IMR-90 (cell line): ENCODE measurements at places on chromosomes 11 and 22. TPM values are rescaled to one million over a fixed set of nuclear protein-coding genes. Genes with fewer than 3 reads are reported as not detected.

DNA sequence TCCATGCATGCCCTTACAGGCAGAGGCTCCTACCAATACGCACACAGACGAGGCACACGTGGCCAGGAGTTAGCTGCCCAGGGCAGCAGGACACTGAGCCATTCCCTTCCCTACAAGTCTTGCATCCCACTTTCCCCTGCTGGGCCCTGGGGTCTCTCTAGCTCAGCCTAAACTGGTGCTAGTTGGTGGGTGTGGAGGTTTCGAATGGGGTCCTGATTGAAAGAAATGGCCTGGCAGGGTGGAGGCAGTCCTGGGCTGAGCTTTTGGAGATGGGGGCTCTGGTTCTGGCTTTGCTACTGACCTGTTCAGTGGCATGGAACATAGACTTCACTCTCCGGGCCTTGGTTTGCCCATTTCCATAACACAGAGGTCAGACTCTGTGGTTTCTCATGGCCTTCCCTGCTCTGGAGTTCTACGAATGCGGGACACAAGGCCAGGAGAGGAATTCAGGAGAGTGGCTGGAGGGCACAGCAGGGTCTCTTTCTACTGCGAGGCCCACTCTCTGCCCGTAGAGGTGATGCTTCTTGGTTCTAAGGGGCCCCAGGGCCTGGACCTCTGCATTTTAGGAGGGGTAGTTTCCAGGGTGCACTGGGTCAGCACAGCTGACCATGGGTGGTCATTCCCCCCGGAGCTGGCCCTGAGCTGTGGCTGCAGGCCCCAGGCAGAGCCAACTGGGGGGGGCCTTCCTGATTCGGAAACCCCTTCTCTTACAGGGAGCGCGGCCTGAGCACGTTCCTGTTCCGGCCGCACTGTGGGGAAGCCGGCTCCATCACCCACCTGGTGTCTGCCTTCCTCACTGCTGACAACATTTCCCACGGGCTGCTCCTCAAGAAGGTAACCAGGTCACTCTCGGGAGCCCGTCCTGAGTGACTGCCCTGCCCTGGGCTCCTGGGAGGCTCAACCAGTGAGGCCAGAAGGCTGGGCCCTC is 40.0 kb downstream of the RNF141 start:
- H3K36me3 ChIP-seq, result peaks cover 78% of the 10 kb centered on the region
- no peak overlapping the region for H3K27ac ChIP-seq
- no peak for DNase-seq

GRCh38 chr11:8757047-8757446 is 74.5 kb downstream of the RPL27A start:
- no peaks in the 10 kb centered on the region for H3K27me3 ChIP-seq
- no peak overlapping the region for H3K4me3 ChIP-seq
- H3K36me3 ChIP-seq, result peaks cover 9% of the 10 kb centered on the region
- H3K27ac ChIP-seq, result no peak overlapping the region

DNA sequence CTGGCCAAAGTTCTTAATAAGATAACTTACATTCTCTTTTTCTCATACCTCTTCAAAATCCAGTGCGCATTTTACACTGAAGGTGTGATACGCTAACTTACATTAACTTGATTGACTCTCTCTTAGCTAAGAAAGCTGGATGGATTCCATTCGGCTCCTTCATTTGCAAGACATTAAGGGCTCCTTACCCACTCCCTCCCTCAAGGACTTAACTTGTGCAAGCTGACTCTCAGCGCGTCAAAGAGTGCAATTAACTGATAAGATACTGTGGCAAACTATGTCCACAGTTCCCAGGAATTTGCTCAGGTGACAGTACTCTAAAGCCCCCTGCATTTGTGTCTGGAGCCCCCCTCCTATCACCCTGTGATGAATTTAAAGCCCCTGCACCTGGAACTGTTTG is 6.4 kb upstream of the RFPL1 start:
- no peaks in the 10 kb centered on the region for H3K36me3 ChIP-seq
- no peak overlapping the region for H3K4me3 ChIP-seq
- H3K27ac ChIP-seq, result no peak overlapping the region
- DNase-seq, result no peak
- H3K4me1 ChIP-seq, result no peaks in the 10 kb centered on the region

GRCh38 chr11:17021511-17021910 is 7.3 kb upstream of the PLEKHA7 start:
- no peaks in the 10 kb centered on the region; the same call in 1 of the 2 replicates for H3K27me3 ChIP-seq
- no peak overlapping the region for H3K4me3 ChIP-seq
- H3K27ac ChIP-seq, result no peak overlapping the region
- H3K4me1 ChIP-seq, result no peaks in the 10 kb centered on the region
- no peaks in the 10 kb centered on the region for H3K36me3 ChIP-seq

- no peak for DNase-seq
- H3K27me3 ChIP-seq, result no peaks in the 10 kb centered on the region
- no peak overlapping the region for H3K27ac ChIP-seq
Observed at GRCh38 chr22:44286646-44287045, 26.1 kb downstream of the SHISAL1 start.

GRCh38 chr22:48098243-48098920 is 1335.9 kb downstream of the TBC1D22A start:
- H3K4me3 ChIP-seq, result no peak overlapping the region
- no peaks in the 10 kb centered on the region for H3K27me3 ChIP-seq
- H3K4me1 ChIP-seq, result no peaks in the 10 kb centered on the region

DNA sequence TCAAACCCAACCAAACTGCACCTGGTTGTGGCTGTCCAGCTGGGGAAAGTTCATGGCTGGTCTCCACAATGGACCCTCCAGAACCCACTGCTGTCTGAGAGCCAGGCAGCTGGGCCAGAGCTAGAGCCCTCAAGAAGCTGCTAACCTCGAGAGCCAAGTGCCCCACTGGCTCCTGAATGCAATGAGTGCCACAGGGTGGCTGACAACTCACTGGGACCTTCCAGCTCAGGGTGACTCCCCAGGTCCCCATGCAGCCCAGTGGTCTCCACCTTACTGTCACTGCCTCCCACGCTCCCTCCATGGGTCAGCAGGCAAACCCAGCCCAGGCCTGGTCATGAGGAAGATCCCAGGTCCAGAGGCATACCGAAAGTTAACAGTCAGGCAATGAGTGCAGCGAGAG is 8.0 kb upstream of the CHST1 start:
- no peak for DNase-seq
- H3K27me3 ChIP-seq, result peaks cover 4% of the 10 kb centered on the region; the same call in 1 of the 2 replicates
- H3K36me3 ChIP-seq, result no peaks in the 10 kb centered on the region
- no peaks in the 10 kb centered on the region for H3K4me1 ChIP-seq
- H3K27ac ChIP-seq, result no peak overlapping the region

- H3K36me3 ChIP-seq, result no peaks in the 10 kb centered on the region
- H3K4me1 ChIP-seq, result no peaks in the 10 kb centered on the region
- no peak overlapping the region for H3K4me3 ChIP-seq
- H3K27ac ChIP-seq, result no peak overlapping the region
- no peaks in the 10 kb centered on the region for H3K27me3 ChIP-seq
Observed at GRCh38 chr11:123799438-123799837, 6.7 kb downstream of the OR6M1 start.

GRCh38 chr22:44344407-44344806 is 31.7 kb upstream of the SHISAL1 start:
- no peaks in the 10 kb centered on the region for H3K36me3 ChIP-seq
- no peak overlapping the region for H3K4me3 ChIP-seq
- H3K27ac ChIP-seq, result no peak overlapping the region
- peaks cover 7% of the 10 kb centered on the region for H3K27me3 ChIP-seq
- peaks cover 27% of the 10 kb centered on the region for H3K4me1 ChIP-seq

DNA sequence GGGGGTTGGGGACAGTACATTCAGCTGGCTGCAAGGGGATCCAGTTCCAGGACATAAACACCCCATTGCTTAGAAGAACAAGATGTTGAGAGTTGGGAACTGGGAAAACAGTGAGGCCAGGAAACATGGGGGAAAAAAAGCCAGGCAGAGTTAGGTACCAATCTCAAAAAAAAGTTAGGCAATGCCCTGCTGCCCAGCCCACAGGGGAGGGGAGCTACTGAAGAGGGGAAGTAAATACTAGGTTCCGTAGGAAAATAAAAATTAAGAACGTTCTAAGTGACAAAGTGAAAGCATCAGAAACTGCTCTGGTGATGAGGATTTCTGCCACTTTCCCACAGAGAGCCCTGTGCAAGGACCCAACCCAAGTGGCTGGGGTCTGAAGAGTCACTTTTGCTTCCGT is 12.0 kb downstream of the SPTBN2 start:
- no peak for DNase-seq
- peaks cover 32% of the 10 kb centered on the region for H3K27me3 ChIP-seq
- no peak overlapping the region for H3K27ac ChIP-seq
- no peaks in the 10 kb centered on the region for H3K36me3 ChIP-seq
- peaks cover 2% of the 10 kb centered on the region; the same call in 1 of the 2 replicates for H3K4me1 ChIP-seq

The RIMBP3C gene
- 0.28 and 0.36 TPM in 2 replicates for total RNA-seq

The HPX gene
- total RNA-seq, result 0.36 and 0.56 TPM in 2 replicates

The TMEM151A gene
- total RNA-seq, result not detected in 2 replicates

The FOLR1 gene
- total RNA-seq, result not detected in 2 replicates
